ENCODE measurements at places on chromosomes 2 and 18.

GRCh38 chr2:166158546-166158945 lies 30.7 kb upstream of the SCN1A start:
- no peak for DNase-seq

DNA sequence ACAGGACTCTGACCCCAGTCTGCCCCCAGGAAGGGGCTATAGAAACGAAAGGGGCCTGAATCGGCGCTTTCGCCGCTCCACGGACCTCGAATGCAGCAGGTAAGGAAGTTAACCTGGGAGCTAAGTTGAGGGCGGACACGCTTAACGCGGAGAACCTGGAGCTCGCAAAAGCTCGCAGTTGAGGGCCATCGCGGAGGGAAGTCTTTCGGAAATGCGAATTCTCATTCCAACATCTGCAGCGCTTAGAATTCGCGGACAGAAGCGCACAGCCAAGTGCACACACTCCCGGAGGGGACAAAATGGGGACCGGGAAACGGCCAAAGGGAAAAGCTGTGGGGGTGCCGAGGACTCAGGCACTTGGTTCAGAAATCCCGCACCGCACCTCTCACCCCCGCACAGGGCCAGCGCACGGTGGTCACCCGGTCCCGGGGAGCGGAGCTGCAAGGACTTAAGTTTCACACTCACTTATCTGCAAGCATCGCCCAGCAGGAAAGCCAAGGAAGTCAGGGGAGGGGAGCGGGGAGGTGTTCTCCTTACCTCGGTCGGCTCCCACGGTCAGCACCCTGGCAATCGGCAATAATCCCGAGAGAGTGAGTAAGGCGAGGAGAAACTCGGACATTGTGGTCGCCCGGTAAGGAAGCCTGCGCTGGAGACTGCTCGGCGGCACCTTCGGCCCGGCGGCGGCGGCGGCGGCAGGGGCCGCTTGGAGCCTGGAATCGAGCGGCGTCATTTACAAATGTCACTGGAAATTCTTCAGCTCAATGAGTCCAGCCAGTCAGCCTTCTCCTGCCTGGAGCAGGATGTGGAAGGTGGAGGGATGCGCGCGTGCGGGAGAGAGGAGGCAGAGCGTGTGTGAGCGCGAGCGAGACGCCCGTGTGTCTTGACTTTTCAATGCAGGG lies 456 bp downstream of the LRP1B start:
- DNase-seq, result no peak

DNA sequence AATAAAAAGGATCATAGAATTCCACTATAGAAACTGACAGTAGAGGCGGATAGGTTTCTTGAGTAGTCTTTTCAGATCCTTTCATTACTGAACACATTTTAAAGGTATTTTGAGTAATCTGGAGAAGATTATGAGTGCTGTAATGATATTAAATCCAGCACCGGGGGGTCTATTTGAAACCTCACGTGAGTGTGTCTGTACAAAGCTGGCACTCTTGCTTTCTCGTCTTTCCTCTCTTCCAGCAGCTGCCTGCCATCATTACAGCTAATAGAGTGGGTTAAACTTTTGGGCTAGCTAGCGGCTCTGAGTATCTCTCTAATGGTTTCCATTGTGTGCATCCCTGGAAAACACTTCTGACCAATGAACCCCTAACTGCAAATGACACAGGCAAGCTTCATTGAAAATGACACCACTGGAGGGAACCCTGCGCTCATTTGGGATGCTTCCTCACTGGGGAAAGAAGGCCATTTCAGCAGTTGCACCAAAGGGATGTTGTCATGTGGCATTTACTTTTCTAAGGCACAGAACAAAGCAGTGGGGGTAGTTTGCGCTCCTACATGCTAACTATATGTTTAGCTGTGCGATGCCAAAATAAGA lies 101.0 kb downstream of the HRH4 start:
- no peak for DNase-seq

DNA sequence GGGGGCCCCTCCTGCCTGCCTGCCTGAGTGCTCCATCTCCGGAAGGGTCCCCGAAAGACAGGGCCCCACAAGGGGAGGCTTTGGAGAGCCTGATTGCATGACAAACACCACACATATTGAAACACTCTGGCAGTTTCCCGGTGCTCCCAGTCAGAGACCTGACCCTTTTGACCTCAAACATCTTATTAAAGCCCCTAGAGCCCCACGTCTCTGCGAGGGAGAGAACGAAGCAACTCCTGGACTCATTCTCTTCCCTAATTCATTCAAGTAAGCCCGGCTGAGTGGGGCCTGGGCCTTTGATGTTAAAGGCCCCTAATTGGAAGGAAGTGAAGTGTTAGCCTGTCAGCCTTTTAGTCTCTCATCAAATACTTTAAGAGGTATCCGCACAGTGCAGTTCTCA lies 335.6 kb downstream of the CYRIA start:
- no peak for DNase-seq

DNA sequence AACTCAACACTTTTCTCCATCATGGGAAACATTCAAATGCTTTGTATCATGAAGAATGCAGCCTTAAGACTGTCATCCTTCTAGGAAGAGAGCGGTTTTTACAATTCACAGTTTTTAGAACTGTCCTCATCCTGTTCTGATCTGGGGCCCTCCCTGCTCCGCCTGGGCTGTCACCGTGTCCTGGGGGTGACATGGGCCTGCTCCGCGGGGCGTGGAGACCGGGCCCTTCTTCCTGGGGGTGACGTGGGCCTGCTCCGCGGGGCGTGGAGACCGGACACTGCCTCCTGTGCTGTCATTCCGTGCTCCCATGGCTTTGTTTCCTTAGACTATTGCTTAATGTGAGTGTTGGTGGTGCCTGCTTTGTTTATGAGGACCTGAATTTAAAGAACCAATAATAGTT lies 122.8 kb downstream of the TMEM18 start:
- no peak for DNase-seq

Measured in T-helper 9 cell (primary cell).